ENCODE measurements at places on chromosomes 11 and 22. TPM values are rescaled to one million over a fixed set of nuclear protein-coding genes. Genes with fewer than 3 reads are reported as not detected.

GRCh38 chr11:104064034-104064630 is 27.7 kb downstream of the DDI1 start:
- H3K4me3 ChIP-seq, result no peak overlapping the region
- H3K4me1 ChIP-seq, result peaks cover 62% of the 10 kb centered on the region
- no peaks in the 10 kb centered on the region for H3K36me3 ChIP-seq
- DNase-seq, result no peak
- no peaks in the 10 kb centered on the region for H3K27me3 ChIP-seq
- H3K27ac ChIP-seq, result no peak overlapping the region

DNA sequence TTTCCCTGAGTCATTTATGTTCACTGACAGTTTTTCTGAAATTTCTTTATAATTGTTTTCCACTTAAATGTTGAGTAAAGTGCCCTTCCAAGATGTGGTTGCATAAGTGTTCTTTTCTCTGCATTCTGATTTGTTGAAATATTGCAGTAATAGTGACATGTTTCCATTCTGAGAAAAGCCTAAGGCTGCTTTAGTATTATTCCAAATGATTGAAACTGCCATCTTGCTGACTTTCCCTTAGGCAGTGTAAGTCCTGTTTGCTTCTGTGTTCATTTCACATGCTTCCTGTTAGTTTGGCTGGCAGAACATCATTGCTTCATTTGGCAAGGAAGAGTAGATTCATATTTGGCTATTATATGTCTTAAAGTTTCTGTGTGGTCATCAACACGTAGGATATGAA is 146.5 kb downstream of the ELP4 start:
- DNase-seq, result no peak
- no peak overlapping the region for H3K4me3 ChIP-seq
- H3K4me1 ChIP-seq, result no peaks in the 10 kb centered on the region
- H3K27ac ChIP-seq, result no peak overlapping the region
- H3K36me3 ChIP-seq, result no peaks in the 10 kb centered on the region

DNA sequence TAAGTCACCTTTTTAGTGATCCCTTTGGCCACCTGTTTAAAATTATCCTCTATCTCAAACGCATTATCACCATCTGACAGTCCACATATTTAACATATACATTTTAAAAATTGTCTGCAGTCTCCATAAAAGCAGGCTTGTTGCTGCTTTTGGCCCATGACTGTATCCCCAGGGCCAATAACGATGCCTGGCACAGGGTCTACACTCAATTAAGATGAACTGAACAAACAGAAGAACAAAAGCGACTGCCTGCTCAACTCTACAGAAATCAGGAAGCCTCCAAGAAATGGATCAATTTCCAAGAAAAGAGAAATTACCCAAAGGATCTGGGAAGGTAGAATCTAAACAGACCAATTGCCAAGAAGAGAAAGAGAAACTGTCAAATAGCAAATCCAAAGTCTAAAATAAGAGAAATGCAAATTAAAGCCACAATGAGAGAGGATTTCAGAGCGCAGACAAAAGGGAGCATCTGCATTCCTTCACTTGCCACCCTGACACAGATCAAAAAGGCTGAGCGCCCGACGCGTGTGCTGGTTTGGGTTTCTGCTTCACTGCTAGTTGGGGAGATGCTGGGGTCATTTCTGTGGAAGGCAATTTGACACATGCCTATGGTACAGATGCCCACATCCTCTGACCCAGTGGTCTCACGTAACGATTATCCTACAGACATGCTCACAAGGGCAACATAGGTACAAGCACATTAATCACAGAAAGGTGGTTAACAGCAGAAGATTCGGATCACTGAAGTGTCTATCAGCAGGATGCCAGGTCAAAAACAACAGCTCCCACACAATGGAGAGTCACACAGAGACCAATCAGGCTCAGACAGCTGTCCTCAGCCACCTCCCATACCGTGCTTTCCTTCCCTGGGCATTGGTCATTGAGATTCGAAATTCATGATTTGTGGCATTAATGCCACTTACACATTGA is 55.9 kb downstream of the SHISAL1 start:
- no peak for DNase-seq
- no peaks in the 10 kb centered on the region for H3K36me3 ChIP-seq
- no peak overlapping the region for H3K4me3 ChIP-seq
- no peaks in the 10 kb centered on the region for H3K27me3 ChIP-seq
- no peak overlapping the region for H3K27ac ChIP-seq
- no peaks in the 10 kb centered on the region for H3K4me1 ChIP-seq

DNA sequence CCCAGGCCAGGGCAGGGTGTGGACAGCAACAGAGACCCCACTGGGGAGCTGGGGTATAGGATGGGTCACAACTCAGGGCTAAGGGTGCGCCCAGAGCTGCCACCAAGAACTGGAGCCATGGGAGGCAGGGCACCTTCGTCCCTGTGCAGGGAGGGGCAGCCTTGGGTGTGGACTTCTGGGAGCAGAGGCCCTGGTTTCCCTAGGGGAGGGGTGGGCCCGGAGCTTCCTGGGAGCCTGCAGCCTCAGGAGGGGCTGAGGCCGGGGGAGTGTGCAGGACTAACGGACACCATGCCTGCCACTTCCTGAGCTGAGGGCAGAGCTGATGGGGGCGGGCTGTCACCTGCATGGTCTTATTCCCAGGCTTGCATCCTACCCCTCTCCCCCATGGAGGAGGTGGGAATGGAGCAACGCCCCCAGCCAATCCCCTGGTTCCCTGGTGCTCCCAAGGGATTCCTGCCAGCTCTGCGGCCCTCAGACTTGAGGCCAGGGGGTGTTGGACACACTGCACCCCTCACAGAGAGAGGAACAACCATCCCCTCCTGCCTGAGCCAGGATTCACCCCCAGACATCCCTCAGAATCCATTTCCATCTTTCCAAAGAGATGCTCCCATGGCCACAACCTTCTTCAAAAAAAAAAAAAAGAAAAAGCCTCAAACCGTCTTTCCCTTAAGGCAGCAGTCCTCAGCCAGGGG is 225.7 kb downstream of the CTTN start:
- H3K27me3 ChIP-seq, result no peaks in the 10 kb centered on the region
- no peak for DNase-seq
- H3K27ac ChIP-seq, result no peak overlapping the region
- no peaks in the 10 kb centered on the region for H3K36me3 ChIP-seq
- no peak overlapping the region for H3K4me3 ChIP-seq

DNA sequence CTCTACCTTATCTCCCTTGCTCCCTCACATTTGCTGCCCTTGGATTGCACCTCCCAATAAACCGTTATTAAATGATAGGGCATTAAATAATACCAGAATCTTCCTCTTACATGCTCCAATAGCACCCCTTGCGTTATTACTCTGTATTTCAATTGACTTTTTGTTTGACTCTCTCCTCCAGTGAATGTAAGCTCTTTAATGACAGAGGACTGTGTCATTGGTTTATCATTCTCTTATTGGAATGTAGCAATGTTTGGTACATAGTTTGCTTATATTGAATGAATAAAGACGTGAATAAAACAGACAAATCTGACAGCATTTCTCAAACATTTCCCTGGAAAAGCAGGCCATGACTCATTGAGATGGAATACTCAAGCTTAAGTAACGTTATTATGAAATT is 8.7 kb upstream of the MPEG1 start:
- H3K4me3 ChIP-seq, result no peak overlapping the region
- DNase-seq, result no peak
- no peaks in the 10 kb centered on the region for H3K36me3 ChIP-seq
- H3K4me1 ChIP-seq, result no peaks in the 10 kb centered on the region
- H3K27me3 ChIP-seq, result no peaks in the 10 kb centered on the region

- H3K27me3 ChIP-seq, result no peaks in the 10 kb centered on the region
- H3K4me3 ChIP-seq, result no peak overlapping the region
- no peaks in the 10 kb centered on the region for H3K36me3 ChIP-seq
- no peak for DNase-seq
These were observed 9.8 kb downstream of the RAB30 start for GRCh38 chr11:83061883-83062282.

SHISA8 gene
- total RNA-seq, result 37.1 TPM

KCNJ1 gene
- not detected for total RNA-seq

TENM4 gene
- total RNA-seq, result 3.3 TPM

ANKK1 gene
- 0.11 TPM for total RNA-seq

MS4A1 gene
- total RNA-seq, result 0.07 TPM

KRTAP5-9 gene
- total RNA-seq, result 0.18 TPM

AIP gene
- total RNA-seq, result 97.7 TPM

SGSM1 gene
- total RNA-seq, result 3.6 TPM

Data from adrenal gland (tissue), 19 donors.